ENCODE measurements at places on chromosomes 6 and 20.

DNA sequence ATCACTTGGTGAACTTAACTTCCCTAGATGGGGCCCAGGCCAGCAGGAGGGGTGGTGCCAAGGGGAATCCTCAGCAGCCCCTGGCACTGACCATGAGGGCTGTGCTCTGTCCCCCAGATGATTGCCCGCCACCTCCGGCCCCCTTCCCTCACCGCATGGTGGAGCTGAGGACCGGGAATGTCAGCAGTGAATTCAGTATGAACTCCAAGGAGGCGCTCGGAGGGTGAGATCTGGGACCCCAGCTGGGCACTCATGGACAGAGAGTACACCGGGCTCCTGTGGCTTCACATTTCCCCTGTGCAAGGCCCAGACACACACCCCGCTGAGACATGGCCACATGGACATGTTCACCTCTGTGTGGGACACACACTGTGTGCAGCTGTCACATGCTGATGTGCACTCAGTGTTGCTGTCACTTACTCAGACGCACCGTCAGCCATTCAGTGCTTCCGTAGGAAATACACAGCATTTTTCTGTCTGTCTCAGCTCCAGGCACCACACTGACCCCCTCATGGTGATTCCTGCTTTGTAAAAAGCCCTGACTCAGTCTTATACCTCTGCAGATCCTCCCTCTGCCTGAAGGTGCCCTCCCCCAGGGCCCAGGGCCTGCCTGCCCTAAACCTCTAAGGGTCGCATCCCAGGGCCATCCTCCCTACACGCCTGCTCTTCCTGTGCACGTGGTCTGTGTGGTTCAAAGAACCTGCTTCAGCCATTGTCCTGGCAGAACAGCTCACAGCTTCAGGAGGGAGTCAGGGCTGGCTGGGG, 4.4 kb downstream of the MYLK2 start:
- DNase-seq: no peak

GRCh38 chr6:13009461-13009860, 292.9 kb downstream of the PHACTR1 start:
- DNase-seq: no peak

DNA sequence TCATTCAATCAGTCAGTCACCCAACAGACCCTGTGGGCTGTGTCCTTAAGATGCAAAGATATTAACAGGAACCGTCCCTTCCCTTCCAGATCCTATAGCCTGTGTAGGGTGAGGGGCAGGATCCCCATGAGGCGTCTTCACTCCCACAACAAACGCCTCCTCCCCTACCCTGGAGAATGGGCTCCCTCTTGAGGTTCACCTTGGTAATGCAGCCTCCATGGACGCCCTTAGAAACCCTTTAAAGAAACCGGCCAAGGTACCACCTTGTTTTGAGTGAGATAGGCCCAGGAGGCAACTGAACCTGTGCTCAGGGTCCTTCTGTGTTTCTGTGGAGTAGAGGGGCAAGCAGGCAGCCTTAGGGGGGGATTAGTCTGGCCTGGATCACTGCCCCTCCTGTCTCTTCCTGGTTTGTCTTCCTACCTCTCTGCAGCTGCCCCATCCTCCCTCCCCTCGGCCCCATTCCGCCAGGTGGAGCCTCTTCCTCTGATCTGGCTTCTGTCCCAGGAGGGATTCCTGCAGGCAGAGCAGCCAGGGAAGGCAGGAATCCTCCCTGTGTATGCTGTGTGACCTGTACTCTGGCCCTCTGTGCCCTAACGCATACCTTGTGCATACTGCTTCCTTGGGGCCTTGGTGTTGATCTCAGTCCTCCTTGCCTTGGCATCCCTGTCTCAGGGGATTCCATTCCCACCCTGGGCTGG, 6.6 kb upstream of the GUCA1A start:
- DNase-seq: peak; percentile 69

DNA sequence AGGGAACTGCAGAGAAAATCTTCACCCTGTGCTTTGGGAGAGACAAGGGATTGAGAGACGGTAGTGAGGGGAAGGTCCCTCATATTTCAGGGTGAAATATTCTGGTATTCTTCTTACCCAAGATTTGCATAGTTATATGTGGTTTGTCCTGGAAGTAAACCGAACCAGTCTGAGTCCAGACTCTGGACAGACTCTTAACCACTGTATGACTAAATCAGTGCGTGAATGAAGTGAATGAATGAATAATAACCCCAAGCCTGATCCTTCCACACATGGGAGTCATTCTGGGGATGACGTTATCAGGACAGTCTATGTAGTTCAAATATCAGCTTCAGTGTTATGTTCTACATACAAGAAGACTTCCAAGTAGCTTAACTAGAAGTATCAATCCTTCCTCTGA, 690.7 kb downstream of the KIF16B start:
- DNase-seq: no peak
